Stimulated activated effector memory CD8-positive, alpha-beta T cell treated with anti-CD3 and anti-CD28 coated beads, Interleukin-12 subunit alpha, Interleukin-12 subunit beta, amount 100 ng/mL, for 72 hours (primary cell): ENCODE measurements at places on chromosomes 12 and 14.

GRCh38 chr14:100688598-100689461 lies 37.9 kb upstream of the DLK1 start:
- no peak for DNase-seq

GRCh38 chr14:60981633-60982455 lies 799 bp downstream of the SLC38A6 start:
- no peak for DNase-seq

GRCh38 chr14:61694039-61694438 lies 1.3 kb upstream of the HIF1A start:
- DNase-seq: no peak

GRCh38 chr12:98610596-98610995 lies 17.1 kb downstream of the SLC25A3 start:
- DNase-seq: no peak

- no peak for DNase-seq
These were observed 3.8 kb upstream of the SCARB1 start for GRCh38 chr12:124867401-124867930.

GRCh38 chr12:62709311-62709710 lies 225.6 kb downstream of the PPM1H start:
- no peak for DNase-seq

GRCh38 chr12:101475751-101476305 lies 692 bp downstream of the SPIC start:
- no peak for DNase-seq

DNA sequence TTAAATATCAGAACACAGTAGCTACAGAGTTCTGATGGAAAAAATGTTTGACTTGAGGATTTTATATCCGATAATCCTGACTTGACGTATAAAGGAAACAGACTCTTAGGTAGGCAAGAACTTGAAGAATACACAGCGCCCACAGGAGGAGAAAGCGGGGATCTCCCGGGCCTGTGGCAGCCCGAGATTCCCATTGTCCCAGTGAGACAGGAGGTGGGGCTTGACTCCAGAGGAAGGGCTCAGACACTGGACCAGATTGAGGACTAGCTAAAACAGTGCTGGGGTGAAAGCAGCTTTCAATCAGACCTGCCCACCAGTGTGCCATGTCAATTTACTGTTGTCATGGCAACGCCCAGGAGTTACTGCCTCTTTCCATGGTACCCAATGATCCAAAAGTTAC lies 51.1 kb upstream of the C14orf180 start:
- DNase-seq: no peak

DNA sequence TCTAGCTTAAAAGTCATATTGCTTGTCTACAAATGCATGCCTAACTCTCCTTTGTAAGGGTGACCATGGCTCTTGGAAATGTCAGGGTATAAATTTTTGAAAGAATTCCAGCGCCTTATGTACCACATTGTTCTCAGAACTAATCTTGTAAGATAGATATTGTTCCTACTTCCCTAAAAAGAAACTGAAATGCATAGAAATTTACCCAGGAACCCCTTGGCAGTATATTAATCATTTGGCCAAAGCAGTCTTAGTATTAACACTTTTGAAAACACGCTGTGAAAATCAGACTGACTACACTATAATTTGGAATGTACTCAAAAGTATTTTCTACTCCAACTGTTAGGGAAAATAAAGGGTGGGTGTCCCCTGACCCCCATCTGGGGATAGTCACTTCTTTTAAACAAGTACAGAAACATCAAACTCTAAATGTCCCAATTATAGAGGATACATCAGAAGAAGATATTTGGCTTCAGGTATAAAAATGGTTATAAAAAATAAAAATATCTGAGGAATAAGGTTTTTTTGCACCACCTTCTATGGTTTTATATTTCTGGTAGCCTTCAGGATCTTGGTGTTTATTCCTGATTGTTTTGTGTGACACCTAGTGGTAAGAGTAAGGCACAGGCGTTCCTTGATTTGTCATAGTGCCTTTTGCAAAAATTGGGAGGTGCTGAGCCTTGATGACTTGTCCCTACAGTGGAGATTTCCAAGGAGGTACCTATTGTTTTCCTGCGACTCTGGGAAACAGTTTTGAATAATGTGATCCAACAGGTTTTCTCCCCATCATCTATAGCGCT lies 2.2 kb upstream of the NFKBIA start:
- no peak for DNase-seq

DNA sequence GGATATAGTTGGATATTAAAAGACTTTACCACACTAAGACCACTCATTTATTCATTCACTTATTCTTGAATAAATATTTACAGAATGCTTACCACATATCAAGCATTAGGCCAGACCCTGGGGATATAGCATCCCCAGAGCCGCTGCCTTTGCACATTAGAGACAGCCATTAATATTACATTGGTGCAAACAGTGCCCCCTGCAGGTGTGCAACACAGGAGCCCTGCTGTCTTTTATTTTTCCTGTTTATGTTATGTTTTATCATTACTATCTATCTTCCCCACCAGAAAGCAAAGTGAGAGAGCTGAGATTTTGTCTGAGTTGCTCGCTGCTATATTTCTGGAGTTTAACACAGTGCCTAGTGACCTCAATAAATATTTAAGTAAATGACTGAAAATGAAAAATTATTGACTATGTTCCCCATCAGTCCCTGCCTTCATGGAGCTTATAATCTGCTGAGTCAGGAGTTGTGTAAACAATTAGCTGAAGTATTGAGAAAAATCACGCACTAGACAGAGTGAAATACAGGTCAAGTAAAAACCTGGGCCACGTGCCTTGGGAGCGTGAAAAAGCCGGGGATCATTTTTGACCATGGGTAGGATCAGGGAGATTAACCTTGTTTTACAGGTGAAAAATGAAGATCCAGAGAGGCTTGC lies 301.6 kb downstream of the PCNX1 start:
- DNase-seq: no peak

DNA sequence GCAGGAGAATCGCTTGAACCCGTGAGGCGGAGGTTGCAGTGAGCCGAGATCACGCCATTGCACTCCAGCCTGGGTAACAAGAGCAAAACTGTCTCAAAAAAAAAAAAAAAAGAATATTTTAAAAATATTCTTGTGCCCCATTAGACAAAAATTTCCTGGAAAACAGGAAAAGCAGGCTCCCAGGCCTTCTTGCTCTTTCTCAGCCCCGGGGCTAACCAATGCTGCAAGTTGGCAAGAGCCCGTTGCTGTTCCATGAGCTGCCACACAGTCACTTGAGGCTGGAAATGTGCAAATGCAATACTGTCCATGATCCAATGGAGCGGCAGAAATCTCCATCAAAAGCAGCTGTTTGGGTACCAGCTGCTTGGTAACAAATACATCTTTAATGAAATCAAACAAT lies 994.7 kb downstream of the VRK1 start:
- DNase-seq: no peak
